Activated naive CD4-positive, alpha-beta T cell treated with anti-CD3 and anti-CD28 coated beads, Interleukin-2, amount 50 U/mL, for 72 hours (primary cell): ENCODE measurements at places on chromosomes 5 and 9.

DNA sequence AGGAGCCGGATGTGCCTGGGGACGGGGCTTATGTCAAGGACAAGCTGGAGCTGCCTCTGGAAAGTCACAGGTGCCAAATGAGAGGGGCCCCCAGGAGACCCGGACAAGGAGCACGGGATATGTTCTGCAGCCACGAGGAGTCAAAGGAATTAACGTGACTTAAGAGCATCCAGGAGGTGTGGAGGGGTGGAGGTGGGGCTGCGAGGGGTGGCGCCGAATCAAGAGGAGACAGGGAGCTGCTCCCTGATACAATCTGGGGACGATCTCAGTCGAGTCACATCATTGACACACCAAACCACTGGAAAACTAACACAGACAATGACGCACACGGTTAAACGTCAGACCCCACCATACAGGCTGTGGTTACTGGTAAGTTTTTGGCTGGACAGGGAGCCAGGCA, 10.4 kb downstream of the CCDC127 start:
- DNase-seq: no peak

DNA sequence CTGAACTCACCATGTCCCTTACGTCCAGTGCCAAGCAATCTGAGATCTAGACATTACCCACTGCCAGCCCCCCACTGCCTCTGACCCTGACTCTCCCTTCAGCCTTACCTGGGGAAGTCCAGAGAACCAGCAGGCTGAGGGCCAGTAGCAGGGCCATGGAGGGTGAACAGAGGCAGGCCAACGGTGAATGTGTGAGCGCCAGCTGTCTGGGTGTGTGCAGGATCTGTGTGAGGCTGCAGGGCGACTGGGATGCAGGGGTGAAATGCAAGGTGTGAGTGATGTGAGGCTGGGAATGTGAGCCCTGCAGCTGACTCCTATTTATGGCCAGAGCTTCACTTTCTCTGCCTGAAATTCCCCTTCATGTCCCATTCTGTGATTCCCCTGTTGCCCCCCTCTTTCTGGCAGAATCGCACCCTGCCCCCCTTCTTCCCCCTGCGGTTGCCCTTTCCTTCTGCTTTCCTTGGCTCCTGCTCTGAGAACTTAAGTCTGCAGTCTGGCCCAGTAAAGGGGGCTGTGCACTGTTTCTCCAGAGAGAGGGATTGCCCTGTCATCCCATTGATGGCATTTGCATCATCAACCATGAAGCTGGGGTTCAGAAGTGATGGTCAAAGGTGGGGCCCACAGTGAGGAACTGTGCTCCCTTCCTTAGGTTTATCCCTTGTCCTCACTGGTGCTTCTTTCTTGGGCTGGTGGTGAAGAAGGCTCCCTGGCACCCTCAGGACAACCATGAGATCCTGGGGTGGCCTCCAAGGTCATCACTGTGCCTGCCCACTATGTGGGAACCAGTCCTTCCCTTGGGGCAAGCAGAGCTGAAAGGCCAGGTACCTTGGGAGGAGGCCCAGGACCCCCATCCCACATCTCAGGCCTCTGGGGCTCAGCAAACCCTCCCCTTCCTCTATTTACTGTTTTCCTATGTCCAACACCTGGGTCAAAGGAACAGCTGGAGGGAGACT, at the start of gene CCL19:
Gene CCL19 (minus strand): TSS at position 294 of the 953 bp plus-strand sequence. CDS start 137 bp downstream, at position 157.
- DNase-seq: no peak

GRCh38 chr9:81320909-81321482, 368.4 kb downstream of the TLE1 start:
- no peak for DNase-seq

DNA sequence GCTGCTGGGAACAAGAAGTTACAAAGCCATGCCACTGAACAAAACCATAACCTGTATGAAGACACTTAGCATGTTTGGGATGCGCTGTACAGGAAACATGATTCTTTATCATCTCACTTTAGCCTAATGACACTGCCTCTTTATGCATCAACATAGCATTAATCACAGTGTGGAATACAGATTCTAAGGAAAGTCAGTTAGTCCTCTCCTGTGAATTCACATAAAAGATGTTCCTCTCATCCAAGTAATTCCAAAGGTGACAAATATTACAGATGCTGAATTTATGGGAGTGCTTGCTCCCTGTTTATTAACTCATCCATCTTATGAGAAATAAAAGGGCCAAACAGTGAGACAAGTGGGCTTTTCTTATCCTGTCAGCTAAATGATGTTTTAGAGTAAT, 1677.7 kb downstream of the EFNA5 start:
- no peak for DNase-seq

- DNase-seq: no peak
These were observed 998.4 kb upstream of the CTNND2 start for GRCh38 chr5:12902611-12903010.

- DNase-seq: no peak
These were observed 531.1 kb downstream of the CETN3 start for GRCh38 chr5:89878140-89879132.

- peak; percentile 62 for DNase-seq
These were observed 14.0 kb upstream of the JAK2 start for GRCh38 chr9:4970970-4971641.
